ENCODE measurements at places on chromosomes 12 and 14.
A peak's percentile ranks its signal among the peaks of the same experiment; 100 is the strongest.

- no peak for DNase-seq
These were observed 24.3 kb downstream of the VEZT start for GRCh38 chr12:95241761-95242506.

- no peak for DNase-seq
These were observed 350.0 kb downstream of the GALC start for GRCh38 chr14:87643005-87643404.

GRCh38 chr14:76836029-76836630 lies 9.9 kb downstream of the LRRC74A start:
- DNase-seq = no peak

DNA sequence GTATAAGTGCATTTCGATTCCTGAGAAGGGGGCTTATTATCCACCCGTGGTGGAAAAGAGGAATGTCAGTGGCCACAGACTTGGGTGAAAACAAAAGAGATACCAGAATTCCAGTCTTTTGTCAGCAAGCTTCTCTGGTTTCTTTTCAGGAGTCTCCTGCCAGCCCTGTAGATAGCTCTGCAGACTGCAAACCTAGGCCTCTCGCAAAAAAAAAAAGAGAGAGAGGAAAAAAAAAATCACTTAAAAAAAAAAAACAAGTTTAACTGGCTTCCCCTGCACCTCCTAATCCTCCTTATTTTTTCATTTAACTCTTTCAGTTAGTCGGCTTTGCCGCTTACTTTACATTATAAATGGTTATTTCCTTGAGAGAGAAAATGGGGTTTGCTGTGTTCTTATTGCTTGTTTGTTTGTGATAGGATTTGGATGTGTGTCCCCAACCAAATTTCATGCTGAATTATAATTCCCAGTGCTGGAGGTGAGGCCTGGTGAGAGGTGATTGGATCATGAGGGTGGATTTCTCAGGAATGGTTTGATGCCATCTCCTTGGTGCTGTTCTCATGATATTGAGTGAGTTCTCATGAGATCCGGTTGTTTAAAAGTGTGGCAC lies 170.0 kb downstream of the BCL11B start:
- no peak for DNase-seq

DNA sequence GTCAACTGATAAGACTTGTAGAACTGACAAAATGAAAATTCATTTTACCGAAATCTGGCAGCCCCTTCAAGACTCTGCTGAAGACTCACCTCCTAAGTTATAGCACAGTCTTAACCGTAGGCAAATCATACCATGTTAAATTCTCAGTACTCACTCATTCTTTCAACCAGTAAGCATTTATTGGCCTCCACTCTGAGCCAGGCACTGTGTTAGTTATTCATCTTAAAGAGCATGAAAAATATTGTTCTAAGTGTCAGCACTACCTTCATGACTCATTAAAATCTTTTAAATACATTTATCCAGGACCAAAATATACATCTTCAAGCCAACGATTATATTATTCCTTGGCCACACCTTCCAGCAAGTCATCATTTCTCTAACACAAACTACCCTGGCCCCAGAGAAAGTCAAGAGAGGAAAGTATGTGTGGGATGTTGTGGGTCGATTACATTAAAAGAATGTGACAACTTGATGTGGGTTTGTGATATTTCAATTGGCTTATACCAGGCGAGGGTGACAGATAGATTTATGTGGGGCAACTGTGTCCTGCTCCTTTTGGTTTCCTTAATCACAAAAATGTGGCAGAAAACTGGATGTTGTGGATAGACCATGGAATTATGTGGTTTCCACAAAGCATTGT lies 55.0 kb downstream of the TMEM30B start:
- DNase-seq = no peak

- no peak for DNase-seq
These were observed 47.4 kb upstream of the DYRK2 start for GRCh38 chr12:67601126-67601525.

DNA sequence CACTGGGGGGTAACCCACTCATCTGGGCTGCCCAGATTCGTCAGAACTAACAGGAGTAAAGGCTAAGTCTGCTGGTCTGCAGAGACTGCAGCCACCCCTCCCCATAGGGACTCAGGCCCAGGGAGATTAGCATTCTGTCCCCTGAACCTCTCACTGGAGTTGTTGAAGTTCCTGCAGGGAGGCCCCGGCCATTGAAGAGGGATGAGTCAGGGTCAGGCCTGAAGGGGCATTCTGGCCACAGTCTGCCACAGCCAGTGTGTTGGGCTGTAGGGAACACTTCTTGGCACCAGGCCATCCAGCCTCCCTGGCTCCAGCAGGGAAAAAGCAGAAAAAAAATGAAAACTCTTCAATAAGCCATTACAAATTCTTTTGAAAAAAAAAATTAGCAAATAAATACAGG lies 35.3 kb downstream of the KLRK1 start:
- no peak for DNase-seq

- peak; percentile 19 for DNase-seq
These were observed 10.2 kb downstream of the ARHGDIB start for GRCh38 chr12:14950982-14951746.

DNA sequence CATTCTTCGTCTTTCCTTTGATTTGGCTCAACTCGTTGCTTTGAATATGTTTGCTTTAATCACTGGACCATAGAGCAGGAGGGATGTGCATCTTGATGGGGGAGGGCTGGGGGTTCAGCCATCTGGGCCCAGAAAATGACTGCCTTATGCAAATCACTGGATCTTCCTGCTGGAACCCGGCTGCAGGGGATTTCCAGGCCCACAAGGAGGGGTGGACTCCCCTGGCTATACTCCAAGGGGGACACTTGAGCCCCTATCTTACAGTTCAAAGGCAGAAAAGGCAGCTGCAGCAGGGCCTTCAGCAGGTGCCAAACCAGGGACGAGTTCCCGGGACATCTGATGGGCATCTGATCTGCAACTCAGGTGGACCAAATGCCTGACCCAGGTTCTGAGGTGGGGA lies 122.5 kb downstream of the DICER1 start:
- DNase-seq = no peak

GRCh38 chr12:71702590-71702989 lies 16.7 kb downstream of the TMEM19 start:
- no peak for DNase-seq

DNA sequence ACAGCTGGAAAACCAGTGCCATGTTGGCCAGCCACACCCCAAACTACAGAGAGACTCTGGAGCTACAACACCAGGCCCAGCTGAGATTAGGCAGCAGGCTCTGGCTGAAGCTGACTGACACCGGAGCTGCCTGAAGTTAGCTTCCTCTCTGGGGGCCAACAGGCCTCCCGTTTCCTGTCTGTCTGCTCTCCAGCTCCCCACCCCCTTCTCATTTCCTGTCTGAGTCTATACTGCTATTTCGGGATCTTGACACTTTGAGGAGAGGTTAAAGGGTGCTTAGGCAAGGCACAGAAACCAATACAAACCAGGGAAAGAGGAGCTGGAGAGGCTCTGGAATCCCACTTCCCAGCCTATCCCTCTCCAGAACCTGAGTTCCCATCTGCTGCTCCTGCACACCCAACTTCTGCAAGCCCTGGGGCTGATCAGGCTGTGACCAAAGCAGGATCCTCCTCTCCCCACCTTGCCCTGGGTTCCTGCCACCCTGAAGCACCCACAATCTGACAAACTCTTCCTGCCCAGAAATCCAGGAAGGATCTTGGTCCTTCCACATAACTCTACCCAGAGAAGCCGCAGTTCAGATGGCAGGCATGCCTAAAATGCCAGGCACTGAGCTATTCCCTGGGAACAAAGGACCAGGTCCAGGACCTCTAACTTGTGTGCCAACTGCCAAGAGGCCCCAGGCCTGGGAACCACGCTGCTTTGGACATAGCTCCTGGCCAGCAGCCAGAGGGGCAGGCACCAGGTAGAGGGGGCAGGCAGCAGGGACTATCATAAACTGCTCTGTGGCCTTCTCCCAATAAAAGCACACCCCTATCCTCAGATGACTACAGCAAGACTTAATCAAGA lies 39.9 kb downstream of the PRPF40B start:
- no peak for DNase-seq

GRCh38 chr14:74239848-74240793 lies 872 bp downstream of the VSX2 start:
- no peak for DNase-seq

GRCh38 chr14:73265721-73266046 lies 28.4 kb downstream of the PAPLN start:
- DNase-seq = no peak

DNA sequence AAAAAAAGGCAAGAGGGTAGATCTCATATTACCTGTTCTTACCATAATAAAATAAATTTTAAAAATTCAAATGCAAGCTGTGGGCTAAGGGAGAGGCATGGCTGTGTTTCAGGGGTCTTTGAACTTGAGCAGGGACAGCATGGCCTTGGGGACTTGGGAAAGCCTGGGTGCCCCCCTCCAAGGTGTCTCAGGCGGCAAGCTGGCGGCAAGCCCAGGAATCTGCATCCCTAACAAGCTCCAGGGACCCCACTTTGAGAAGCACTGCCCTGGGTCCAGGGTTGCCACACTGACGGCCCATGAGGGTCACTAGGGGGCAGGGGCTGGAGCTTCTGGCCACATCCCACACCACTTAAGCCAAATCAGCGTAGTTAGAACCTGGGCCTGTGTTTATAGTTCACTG lies 193.8 kb downstream of the SLC15A4 start:
- DNase-seq = no peak

- DNase-seq = no peak
These were observed 50.5 kb downstream of the KITLG start for GRCh38 chr12:88529531-88530488.

DNA sequence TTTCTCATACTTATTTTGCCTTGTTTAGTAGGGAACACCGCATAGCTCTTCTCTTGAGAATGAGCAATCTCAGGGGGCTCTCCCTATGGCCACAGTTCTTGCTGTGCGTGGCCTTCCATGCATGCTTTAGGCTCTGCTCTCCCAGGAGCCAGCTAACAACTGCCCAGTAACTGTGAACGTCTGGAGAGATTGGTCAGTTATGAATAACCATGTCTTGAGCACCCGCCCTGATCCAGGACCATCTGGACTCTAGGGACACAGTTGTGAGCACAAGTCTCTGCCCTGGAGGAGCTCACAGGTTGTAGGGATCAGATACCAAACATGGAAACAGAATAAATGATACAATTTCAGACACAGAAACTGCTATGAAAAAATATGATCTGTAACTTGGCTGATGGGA lies 12.1 kb downstream of the PSMC1 start:
- DNase-seq = no peak

DNA sequence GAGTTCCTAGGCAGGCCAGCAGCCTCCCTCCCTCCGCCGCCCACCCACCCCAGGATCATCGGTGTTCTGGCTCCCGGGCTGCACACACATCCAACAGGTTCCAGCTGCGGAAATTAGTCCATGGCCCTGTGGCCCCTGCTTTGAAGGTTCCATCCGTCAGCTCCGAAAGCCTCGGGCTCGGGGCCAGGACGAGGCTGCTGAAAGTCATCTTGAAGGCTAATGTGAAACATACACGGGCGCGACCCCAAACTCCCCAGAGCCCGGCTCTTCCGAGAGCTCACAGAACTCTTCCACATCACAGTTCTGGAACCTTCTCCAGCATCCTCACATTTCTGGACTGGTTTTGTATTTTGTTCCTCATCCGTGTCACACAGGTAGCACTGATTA lies 19.8 kb downstream of the KDM2B start:
- DNase-seq = no peak

DNA sequence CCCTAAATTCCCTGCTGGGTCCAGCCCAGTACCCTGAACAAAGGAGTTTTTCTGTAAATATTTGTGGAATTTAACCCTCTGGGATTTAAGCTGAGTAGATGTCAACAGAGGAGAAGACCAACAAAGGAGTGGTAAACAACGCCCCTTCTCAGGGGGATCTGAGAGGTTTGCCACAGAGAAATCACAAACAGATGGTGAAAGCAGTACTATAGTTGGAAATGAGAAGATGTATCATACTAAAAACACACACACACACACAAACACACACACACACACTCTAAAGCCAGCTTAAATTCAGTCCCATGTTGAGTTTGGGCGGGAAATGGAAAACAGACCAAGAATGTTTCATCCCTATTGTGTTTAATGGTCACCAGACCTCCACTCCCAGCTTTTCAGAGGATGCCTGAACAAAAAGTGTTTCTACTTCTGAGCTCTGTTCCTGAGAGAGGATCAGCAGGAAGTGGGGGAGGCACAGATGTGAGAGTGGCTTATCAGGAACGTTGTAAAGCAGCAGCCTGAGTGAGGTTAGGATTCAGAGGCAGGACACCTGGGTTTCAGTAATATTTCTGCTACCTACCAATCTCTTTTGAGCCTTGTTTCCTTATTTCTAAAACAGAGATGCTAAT lies 3.2 kb downstream of the BIN2 start:
- DNase-seq = no peak

DNA sequence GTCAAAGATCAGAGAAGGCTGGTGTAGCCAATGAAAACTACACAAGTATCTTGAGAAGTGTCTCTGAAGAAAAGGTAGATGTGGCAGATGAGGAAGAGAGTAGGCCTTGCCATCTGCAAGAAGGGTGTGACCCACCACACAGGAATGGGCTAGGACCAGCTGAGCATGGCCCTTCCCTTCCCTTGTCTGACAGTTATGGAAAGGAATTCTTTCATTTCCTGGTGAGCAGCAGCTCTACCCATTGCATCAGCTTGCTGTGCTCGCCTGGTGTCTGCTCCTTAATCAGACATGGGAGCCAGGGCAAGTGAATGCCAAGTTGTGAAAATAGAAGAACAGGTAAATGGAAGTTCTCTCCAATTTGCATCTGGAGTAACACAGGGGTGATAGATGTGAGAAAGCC lies 145.2 kb upstream of the KRR1 start:
- DNase-seq = peak; percentile 64

DNA sequence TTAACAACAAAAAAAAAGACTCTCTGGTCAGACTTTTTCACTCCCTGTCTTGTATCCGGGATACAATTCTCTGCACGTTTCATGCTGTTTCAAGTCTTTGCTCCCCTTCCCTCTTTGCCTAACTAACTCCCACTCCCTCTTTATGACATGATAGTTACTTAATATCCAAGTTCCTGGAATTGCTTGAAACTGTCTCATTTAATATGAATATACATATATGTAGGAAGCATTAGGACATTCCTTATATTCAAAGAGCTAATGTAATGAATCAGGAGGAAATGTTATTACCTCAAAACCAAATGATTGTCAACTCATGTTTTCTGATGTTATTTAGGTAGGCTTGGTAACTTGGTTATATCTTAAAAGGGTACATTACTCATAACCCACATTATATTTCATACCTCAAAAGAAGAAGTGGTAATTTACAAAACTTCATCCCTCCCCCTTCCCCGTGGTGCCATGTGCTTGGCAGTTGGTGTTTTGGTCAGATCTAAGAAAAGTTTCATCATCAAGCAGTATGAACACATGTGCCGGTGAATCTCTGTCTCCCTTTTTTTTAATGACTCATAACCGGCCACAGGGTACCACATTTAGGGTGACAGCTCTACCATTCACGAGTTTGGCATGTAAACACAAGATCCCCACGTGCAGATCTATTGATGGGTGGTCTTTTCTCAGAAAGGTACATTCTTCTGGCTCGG lies 56.5 kb downstream of the HCAR2 start:
- peak; percentile 18 for DNase-seq

GRCh38 chr14:50045837-50046236 lies 70.5 kb downstream of the VCPKMT start:
- no peak for DNase-seq

GRCh38 chr12:74985986-74986319 lies 223.7 kb downstream of the KCNC2 start:
- no peak for DNase-seq

- peak; percentile 22 for DNase-seq
These were observed 1.2 kb downstream of the ITGA5 start for GRCh38 chr12:54417712-54418440.

GRCh38 chr14:77489041-77489440 lies 9.6 kb downstream of the ISM2 start:
- no peak for DNase-seq

GRCh38 chr14:27528328-27528727 lies 930.5 kb upstream of the NOVA1 start:
- no peak for DNase-seq
